ENCODE measurements at places on chromosomes 16 and 17.

DNA sequence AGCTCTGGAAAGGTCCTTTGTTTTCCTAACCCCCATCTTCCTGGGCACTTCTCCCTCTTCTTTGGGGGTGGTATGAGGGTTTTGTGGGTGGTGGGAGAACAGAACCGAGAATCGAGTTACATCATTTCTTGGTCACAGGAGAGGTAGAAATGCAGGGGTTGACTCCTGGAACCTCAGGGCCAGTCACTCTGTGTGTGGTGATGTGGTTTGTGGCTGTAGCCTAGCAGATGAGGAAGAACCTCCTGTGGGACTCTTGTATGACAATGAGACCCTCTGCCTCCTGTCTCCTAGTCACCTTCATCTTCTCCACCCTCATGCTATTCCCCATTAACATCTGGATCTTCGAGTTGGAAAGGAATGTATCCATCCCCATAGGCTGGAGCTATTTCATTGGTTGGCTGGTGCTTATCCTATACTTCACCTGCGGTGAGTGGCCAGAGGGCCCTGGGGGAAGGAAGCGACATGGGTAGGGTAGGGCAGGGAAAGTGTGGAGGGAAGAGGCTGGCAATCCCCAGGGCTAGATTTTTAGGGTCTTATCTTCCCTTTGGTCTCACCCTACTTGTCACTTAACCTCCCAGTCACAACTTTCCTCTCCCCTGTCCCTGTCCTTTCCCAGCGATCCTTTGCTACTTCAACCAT is 5.5 kb downstream of the ODF4 start:
- DNase-seq: no peak

DNA sequence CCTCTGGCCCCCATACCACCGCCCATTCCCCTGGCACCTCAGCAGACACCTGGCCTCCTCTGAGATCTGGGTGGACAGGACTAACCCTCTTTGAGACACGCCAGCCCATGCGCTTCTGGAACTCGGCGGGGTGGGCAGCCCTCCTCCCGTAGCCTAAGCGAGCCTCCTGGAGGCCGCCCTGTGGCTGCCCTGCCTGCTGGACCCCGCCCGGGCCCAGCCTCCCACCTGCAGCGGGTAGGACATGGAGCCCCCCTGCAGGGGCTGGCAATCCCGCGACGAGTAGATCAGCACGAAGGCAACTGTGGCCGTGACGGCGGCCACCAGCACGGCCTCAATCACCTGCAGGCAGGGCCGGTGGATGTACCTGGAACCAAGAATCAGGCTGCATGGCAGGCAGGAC is 8.2 kb upstream of the CCDC154 start:
- DNase-seq: no peak

GRCh38 chr17:55037828-55038227 is 69.3 kb downstream of the STXBP4 start:
- no peak for DNase-seq

GRCh38 chr17:54426296-54426886 is 474.3 kb upstream of the TOM1L1 start:
- no peak for DNase-seq

DNA sequence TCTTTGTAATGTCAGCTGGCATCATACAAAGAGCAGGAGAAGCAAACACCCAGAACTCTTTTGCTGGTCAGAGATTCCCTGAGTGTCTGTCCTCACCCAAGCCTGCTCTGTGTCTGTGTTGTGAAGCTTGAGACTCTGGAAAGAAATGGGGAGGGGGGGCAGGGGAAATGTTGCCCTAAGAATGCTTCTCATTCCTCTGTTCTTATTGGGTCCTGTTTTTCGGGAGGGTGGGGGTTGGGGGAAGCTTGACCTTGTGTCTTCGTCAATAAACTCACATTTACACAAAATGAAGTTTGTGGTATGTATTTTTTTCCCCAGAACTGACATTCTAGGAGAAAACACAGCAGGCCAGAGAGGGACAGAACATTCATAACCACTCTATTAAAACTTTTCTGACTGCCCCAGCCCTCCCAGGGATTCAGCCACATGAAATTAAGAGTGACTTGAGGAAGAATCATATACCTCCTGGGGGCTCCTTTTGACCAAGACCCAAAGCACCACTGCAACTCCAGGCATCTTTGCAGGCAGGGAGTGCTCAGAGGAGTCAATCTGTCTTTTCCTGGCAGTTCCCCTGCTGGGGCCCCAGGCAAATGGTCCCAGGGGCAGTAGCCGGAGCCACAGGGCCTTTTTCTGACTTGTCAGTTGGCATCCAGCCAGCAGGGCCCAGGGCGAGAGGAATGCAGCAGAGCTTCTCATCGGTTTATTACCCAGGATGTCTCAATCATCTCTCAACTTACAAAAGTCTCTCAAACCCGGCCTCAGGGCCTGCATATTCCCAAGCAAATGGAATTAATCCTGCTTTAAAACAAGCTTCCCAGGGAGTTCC is 5.1 kb upstream of the RASL10B start:
- DNase-seq: no peak

GRCh38 chr16:65010125-65010524 is 111.7 kb downstream of the CDH11 start:
- no peak for DNase-seq
